ENCODE measurements at places on chromosomes 13 and 19. TPM values are rescaled to one million over a fixed set of nuclear protein-coding genes. Genes with fewer than 3 reads are reported as not detected.

The LYPD3 gene
- 0.23 TPM for total RNA-seq

The SIX5 gene
- total RNA-seq = 2.8 TPM

The SPRED3 gene
- 0.84 TPM for total RNA-seq

The PSG11 gene
- not detected for total RNA-seq
